Tibial nerve (tissue), 4 donors: ENCODE measurements at places on chromosomes 3 and 15. TPM values are rescaled to one million over a fixed set of nuclear protein-coding genes. Genes with fewer than 3 reads are reported as not detected.

DNA sequence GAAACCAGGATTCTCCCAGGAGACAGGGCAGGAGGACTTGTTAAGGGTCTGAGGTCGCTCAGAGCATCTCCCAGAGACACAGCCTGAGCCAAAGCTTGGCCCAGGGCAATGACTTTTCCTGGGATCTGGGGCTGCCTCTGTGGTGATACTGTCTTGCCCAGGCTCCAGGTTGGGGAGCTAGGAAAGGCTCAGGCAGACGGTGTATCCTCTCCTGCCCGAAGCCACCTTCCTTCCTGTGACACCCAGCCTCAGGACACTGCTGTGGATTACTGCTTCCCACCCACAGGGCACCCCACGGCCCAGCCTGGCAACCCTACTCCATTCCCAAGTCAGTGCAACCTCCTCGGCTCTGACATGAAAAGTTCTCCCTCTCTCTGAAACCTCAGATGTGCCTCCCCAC is 31.9 kb downstream of the SCN5A start:
- no peak for DNase-seq

DNA sequence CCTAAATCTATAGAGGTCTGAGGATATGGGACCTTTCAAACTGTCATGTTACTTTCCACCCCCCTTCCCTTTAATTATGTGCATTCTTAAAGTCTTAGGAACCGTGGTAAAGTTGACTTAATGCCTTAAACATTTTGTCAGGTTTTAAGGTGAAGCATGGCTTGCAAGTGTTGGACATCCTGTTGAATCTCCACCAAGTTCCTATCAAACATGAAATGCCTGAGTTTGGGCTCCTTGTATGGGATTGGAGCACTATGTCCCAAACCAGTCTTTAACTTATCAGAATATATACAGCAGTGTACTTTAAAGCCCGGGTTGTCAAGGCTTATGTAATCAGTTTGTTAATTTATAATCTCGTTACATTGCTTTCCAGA is 1.1 kb downstream of the SNRK start:
- DNase-seq: no peak

- DNase-seq: no peak
Observed at GRCh38 chr3:177061369-177061768, 135.9 kb downstream of the TBL1XR1 start.

The TP63 gene
- 1.7 TPM for total RNA-seq

DNA sequence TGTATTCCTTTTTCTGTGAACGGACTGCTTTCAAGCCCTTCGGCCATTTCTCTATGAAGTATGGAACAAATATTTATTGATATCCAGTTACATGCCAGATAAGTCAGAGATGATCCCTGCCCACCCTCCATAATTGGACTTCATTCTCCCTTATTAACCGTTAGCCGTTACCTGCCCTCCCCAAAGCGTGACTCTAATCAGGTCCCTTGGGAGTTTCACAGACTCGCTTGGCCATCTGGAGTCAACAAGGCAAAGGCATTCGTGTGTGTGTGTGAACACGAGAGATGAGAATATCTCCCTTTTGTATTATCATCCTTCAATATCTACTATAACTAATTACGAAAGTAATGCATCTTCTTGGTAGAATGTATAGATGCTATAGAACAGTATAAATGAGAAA is 314.5 kb downstream of the TLE3 start:
- DNase-seq: no peak

The THRB gene
- total RNA-seq: 10.3 TPM

GRCh38 chr3:171115667-171116066 is 89.1 kb upstream of the SLC2A2 start:
- DNase-seq: no peak

The ZBED2 gene
- total RNA-seq: not detected

- no peak for DNase-seq
Observed at GRCh38 chr15:99718421-99718820, 14.8 kb downstream of the LYSMD4 start.

- DNase-seq: no peak
Observed at GRCh38 chr3:66639809-66640356, 139.1 kb upstream of the LRIG1 start.

GRCh38 chr15:46672041-46672440 is 1037.2 kb downstream of the SQOR start:
- no peak for DNase-seq

The GNAT1 gene
- total RNA-seq: not detected

- no peak for DNase-seq
Observed at GRCh38 chr3:146650691-146651442, 45.7 kb upstream of the PLSCR5 start.

DNA sequence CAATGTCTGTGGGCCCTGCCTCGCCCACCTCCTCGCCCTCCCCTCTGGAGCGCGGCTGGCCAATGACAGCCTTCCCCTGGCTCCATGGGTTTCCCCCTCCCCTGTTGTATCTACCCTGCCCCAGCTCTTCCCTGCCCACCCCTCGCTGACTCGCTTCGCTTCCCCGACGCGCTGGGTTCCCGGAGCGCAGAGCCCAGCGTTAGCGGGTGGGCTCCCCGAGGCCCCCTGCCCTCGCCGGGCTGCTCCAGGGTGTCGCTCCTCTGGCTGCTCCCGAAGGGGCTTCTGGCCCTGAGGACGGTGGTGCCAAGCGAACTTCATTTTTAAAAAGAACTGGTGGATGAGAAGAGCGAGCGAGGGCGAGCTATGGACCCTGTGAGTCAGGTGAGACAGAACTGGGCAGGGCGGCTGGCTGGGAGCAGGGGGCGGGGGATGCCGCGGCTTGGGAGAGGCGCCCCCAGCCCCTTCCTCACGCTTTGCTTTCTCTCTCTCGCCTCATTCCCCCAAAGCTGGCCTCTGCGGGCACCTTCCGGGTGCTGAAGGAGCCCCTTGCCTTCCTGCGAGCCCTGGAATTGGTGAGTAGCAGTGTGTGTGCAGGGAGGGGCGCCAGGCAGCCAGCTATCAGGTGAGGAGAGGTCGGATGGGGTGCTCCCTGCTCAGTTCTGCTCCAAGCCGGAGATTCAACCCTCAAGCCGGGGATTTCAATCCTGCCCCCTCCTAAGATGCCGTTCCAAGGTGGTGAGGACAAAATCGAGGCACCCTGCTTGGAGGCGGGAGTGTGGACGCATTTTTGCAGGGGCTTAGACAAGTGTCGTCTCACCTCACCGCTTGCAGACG is at the start of gene SYNPR:
Gene SYNPR (plus strand): TSS at position 138 of the 834 bp plus-strand sequence.
- no peak for DNase-seq

DNA sequence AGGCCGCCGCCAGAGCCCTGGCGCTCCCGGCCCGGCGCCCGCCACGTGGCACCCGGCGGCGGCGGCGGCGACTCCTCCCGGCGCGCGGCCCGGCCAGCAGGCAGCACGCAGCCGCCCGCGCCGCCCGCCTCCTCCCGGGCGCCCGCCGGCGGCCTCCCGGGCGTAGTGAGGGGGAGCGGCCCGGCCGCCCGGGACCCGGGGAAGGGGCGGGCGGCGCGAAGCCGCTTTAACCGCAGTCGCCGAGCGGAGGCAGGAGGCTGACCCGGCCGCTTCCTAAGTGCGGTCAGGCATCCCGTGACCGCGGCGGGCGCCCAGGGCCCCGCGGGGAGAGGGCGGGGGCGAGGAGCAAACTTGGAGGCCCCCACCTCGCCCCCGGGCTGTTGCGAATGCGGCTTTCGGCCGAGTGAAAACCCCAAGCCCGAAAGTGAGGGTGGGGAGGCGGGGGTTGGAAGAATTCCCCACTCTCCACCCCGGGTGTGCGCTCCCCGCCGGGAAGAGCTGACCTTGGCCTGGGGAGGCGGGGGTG is 1.7 kb upstream of the HES1 start:
- DNase-seq: peak; percentile 35

The HMCES gene
- total RNA-seq: 27.0 TPM

DNA sequence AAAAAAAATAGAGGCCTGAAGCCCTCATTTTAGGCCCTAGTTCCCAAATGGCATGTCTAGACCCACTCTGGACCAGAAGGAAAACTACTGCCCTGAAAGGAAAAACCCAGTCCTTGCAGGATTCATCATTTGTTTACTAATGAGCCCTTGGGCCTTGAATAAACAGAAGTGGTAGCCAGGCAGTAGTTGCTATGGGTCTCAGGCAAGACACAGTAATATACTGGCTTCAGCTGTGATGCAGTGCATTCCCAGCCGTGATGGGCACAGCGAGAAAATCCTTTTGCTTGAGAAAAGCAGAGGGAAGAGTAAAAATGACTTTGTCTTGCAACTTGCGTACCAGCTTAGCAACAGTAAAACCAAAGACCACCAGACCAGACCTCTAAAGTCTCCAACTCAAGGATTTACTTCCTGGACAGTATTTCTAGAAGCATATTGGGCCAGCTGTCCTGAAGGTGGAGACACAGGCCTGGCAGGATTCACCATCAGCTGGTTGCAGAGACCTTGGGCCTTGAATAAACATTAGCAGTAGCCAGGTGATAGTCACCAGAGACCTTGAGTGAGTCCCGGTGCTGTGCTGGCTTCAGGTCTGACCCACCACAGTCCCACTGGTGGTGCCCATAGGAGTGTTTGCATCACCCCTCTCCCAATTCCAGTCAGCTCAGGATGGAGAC is 208.3 kb upstream of the SLITRK3 start:
- no peak for DNase-seq

DNA sequence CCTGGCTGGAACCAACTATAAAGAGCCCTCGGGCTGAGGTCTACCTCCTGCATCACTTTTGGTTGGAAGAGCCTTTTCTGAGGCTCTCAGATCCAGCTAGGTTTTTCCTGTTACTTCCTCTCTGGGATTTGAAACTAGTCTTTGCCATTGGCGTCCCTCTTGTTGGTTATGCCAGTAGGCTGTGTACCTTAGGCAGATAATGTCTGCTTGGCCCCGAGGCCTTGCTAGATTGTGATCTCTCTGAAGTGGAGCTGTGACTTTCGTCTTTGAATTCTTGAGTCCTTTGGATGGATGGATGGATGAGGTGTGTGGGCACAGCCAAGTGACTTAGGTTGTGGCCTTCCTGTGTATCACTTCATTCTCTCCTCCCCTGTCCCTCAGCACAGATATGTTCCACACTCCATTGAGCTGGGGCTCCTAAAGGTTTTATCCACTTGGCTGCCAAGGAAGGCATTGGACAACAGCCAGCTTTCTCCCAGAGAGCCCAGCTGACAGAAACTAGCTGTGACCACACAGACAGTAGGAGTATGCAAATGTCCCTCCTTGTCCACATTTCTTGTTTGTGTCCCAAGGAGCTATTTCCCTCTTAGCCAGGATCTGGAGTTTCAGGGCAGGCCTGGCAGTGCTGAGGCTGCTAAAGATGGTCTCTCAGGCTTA is 7.9 kb upstream of the DNAJC17 start:
- DNase-seq: no peak

DNA sequence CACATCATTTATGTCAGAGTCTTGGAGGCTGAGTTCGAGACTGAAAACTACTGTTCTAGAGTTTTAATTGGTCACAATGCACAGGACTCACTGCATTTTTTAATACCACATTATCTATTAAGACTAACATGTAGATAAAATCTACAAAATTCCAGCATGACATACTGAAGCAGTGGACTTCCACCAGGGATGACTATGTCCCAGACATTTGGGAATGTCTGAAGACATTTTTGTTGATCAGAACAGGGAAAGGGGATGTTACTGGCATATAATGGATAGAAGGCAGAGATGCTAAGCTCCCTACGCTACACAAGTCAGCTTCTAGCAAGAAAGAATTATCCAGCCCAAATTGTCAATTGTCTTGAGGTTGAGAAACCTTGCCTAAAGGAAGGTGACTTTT is 419.0 kb upstream of the TGFBR2 start:
- DNase-seq: no peak

The EXD1 gene
- total RNA-seq: not detected

DNA sequence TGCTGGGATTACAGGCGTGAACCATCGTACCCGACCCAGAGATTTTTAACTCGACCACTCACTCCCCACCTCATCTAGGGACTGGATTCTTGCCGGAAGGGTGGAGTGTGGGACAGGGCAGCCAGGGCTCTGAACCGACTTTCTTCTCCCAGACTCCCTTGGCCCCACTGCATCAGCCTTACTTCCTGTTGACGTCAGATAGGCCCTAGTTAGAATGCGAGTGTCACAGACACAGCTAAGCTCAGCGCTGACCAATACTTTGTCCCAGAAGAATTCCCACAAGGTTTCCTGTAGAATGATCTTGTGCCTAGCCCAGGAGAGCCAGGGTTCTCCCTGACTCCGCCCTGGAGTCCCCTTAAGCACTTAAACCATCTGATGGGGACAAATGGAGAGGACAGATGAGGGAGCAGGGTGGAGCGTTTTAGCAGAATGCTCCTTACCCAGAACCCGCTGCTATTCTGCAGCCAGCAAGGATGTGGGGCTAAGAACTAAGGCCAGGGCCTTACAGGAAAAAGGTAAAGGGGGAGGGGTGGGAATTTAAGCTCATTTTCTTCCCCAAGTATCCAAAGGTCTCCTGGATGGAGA is 5.8 kb upstream of the TUSC2 start:
- DNase-seq: no peak

DNA sequence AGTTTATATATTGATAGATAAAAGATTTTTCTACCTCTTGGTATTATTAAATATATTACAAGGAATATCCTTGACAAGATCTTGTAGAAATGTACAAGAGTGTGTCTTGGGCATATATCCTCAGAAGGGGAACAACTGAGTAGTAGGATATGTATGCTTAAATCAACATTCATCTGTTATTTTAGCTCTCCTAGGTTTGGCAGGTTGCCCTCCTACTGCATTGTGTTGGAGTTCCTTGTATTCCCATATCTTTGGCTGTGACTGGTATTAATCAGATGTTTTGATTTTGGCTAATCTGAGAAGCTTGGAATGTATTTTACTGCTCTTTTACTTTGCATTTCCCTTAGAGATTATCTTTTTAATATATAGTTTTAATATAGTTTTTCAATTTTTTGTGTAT is 4.6 kb downstream of the MYRIP start:
- DNase-seq: no peak

The CTXND1 gene
- total RNA-seq: 3.3 TPM

The CCNB2 gene
- total RNA-seq: 0.44 TPM

The SLC24A1 gene
- 8.7 TPM for total RNA-seq

- DNase-seq: no peak
Observed at GRCh38 chr15:78619022-78619950, 1.5 kb downstream of the CHRNA3 start.

- DNase-seq: no peak
Observed at GRCh38 chr3:124653797-124654469, 76.3 kb upstream of the UMPS start.

- no peak for DNase-seq
Observed at GRCh38 chr3:145735631-145736030, 425.4 kb downstream of the PLOD2 start.

DNA sequence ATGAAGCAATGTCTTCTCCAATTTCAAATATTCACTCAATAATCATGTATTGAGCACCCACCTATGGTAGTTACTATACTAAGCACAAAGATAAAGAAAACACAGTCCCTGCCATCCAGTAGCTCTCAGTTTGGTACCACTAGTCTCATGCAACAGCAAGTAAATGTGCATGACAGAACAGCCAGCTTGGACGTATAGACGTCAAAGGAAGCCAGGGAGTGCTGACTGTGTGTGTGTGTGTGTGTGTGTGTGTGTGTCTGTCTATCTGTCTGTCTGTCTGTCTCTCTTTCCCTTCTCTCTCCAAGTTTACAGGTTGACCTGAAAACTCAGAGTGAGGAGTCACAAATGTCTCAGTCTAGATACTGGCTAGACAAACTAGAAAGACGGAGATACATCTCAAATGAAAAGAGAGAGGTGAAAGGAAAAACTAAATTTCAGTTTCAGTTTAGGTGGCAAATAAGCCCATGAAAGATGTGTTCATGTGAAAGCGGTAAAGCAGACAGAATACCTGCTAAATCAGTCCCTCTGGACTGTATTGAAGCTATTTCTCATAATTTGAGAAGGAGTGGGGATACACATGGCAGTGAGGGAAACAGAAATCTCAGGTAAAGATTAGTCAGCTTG is 141.1 kb upstream of the PTPRG start:
- DNase-seq: no peak
